Testis (tissue), 5 donors: ENCODE measurements at places on chromosomes 2 and 18.

DNA sequence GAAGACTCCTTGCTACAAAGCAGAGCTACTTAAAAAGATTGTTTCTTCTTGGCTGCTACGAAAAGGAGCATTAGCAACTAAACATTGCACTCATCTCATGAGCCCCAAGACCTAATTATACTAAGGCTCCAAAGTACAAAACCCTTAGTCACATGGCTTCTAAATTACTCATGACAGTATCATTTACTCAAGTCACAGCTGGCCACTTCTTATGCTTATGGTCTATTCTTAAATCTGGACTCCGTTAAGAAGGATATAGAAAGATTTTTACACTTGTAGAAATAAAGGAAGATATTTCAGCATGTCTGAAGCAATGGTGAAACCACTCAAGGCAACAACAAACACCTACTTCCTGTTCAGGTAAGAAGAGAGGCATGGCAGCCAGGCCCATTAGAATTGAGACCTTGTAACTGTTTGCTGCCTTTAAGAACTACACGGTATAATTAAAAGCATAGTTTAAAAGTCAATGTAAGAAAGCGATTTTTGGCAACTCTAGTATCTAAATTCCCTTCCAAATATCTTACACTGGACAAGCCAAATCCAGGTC, 12.7 kb downstream of the ANKRD44 start:
- no peak for DNase-seq

GRCh38 chr2:62217421-62217820, 21.5 kb downstream of the B3GNT2 start:
- no peak for DNase-seq

DNA sequence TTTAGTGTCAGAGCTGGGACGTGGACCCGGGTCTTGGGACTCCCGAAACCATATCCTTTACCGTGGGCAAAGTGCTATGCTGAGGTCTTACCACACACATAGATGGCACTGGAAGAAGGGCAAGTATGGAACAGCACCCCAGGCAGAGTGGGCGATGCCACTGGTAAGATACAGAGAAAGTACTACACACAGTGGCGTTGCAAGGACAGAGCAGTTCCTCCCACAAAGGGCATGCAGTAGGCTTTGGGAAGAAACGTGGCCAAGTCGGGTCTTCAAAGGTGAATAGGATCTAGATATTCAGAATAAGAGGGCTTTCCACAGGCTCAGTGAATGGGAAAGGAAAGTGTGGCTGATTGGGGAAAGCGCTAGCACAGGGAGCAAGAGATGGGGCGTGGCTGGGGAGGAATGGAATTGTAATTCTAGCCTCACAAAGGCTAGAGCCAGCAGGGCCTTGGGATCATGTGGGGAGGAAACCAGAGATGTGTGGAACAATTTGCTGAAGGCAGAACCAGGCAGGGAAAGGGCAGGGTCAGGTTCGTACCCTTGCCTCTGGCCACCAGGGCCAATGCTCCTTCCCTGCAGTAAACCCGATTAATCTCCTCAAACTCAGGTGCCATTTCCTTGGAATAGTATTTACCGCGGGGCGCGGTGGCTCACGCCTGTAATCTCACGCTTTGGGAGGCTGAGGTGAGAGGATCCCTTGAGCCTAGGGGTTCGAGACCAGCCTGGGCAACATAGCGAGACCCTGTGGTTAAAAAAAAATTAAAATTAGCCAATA, 36.0 kb downstream of the PCBP1 start:
- peak; percentile 77 for DNase-seq

DNA sequence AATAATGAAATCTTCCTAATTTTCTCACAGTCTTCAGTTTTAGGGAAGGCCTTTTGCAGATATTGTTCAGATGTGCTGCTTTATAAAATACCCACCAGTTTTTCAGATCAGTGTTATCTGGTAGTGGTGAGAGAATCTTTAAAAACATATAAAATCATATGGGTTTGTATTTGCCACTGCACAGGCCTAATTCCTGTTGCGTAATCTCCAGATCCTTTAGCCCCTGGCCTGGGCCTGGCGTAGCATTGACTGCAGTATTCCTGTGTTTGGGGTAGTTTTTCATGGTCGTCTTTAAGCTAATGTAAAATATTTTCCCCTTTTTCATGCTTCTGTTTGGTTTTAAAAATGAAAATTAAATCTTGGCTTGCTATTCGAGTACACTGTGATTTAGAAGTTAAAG, 43.2 kb downstream of the TSHZ1 start:
- no peak for DNase-seq

- DNase-seq, result no peak
Observed at GRCh38 chr2:203715744-203716143, 9.3 kb downstream of the CD28 start.

DNA sequence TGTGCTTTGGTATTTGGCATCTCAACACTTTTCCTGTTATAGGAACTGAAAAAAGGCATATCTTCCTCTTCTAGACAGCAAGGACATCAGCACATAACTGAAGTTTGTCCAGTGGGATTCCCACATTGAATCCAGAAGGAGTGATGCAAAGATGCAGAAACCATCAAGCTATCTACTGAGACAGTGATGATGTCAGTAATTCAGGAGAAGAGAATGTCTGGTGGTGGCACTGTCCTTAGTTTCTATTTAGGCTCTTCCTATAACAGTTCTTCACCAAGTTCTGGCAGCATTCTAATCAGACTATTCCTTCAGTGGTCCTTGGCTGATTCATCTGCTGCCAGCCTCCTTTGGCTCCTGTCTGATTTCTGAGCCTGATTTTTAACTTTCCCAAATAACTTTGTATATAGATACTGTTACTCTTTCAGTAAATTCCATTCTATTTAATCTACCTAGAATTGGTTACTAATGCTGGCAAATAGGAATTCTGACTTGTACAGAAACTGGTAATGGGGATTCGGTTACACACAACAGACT, 56.6 kb upstream of the AGPS start:
- DNase-seq, result no peak

DNA sequence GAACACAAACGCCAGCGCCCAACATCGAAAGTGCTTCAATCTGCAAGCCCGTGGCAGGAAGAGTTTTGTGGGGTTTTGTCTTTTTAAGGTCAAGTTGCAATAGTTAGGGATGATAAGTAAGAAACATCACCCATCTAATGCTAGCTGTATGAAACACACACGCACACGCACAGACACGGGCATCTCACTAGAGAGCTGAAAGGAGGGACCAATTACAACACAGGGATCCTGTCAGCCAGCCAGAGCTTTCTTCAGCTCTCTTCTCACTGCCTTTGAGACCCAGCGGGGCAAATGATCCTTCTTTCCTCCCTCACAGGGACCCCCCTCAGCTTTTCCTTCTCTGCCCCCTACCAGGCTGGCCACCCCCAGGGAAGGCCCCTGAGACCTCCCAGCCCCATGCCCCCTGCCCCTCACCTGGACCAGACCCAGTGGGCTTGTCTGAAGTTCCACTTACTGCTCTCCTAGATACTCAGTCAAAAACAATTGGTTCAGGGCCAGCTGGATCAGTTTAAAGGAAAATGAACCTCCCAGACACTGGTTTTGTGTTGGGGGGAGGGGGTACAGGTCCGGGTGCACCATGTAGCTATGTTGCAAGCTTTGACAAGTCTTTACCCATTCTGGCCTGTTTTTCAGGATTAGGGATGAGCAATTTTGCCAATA, 17.9 kb downstream of the CYP26B1 start:
- no peak for DNase-seq

DNA sequence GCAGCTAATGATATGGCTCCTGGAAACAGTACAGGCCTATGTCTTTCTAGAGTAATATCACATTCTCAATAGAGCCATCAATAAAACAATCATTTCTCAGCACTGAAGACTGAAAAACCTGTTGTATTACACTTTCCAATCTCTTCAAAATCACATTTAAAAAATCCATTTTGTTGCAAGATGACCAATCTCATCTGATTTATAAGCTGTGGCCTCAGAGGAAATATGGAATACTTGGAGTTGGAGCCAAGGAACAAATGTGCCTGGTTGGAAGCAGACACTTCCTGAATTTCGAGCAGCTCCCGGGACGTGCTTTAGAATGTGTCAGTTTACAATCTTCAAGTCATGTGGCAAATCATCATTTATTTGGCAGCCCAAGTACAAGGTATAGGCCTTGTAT, 114.5 kb downstream of the ADCYAP1 start:
- DNase-seq, result no peak

DNA sequence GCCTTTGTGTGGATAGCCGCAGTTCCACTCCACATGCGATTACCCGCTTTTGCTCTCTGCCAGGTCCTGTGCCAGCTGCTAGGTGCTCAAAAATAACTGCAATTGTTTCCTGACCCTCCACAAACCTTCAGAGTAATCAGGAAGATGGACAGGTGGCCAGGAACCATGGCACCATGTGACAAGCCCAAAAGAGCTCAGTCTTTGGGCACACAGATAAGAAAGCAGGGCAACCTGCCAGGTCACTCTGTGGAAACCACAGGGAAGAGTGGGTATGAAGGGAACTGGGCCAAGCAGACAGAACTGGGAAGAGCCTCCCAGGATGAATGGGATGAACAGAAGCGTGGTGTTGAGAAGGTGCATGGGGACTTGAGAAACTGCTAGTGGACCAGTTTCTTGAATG, 79.4 kb upstream of the AGAP1 start:
- peak; percentile 69 for DNase-seq

DNA sequence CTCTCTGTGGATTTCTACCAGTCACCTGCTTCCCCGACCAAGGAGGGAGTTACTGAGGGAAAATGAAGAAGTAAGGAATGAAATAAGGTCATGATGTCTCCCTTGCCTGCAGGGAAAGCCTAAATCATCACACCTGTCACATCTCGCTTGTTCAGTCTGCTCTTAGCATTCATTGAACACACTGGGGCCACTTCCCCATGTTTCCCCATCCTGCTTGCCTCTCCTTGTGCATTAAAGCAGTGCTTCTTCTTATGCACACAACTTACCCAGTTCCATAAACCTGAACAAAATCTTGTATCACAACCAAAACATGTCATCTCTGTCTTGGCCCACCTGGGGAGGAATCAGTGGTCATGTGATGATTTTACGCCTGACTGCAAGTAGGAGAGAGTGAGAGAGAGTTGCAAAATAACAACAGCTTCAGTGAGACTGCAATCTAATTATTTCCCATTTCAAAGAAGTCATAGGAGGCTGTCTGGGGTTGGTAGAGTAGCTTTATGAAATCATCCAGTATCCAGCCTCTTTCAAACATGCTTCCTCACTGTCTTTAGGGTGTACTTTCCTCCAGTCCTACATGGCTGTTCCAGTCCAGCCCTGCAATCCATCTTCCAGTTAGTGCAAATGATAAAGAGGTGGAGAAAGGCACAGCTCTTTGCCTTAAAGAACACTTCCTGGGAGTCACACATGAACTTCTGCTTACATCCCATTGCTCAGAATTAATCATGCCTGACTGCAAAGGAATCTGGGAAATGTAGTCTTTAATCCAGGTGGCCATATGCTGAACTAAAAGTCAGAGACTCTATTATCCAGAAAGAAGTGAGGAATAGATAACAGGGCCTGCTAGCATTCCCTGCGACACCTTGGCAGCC, 220.1 kb downstream of the HAUS1 start:
- DNase-seq, result no peak

DNA sequence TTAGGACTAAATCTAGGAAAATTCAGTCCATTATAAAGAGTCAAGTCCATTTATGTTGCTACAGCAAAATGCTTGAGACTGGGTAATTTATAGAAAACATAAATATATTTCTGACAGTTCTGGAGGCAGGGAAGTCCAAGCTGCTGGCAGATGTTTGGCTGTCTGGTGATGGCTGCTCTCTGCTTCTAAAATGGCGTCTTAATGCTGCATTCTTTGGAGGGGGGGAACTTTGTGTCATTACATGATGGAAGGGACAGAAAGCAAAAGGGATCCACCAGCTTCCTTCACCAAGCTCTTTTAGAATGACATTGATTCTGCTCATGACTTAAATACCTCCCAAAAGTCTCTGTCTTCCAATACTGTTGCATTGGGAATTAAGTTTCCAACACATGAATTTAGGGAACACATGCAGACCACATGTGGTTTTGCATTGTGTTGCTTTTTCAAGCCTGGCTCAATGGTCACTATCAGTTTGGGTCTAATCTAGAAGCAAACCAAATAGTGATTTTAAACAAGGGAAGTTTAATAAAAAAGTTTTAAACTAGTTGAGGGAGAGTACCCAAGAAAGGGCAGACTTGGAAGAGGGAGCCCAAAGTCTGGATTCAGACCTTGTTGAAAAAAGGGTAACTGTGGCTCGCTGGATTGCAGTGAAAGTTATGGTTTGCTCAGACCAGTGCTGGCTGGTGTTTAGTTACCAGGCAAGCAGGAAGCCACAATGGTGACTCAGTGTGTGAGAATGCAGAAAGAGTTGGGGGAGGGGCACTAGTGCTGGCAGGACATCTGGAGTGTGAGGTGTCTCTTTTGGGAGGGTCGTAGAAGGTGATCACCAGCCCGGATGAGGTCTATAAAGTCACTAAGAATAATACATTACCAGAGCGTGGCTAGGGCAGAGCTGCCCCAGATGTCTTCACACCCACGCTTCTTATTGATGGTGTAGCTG, 30.8 kb downstream of the C18orf54 start:
- DNase-seq, result no peak

- DNase-seq, result no peak
Observed at GRCh38 chr2:116820986-116821385, 993.5 kb upstream of the DDX18 start.

GRCh38 chr2:205473791-205474190, 208.5 kb upstream of the NRP2 start:
- no peak for DNase-seq

DNA sequence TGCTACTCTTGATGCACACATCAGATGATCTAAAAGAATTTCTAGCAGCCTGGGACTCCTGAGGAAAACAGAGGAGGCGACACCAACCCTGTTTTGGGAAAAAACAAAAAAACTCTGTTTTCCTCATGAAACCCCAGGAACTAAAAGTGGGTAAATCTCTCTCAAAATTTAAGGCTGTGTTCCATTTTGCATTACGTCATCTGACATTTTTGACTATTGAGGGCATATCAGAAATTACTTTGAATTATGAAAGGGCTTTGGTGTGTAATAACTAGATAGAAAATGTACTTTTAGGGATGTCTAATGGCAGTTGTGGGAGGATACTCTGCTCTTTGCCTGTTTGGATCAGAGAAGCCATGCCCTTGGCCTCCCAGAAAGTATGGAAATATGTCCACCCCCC, 963.0 kb downstream of the CNTNAP5 start:
- no peak for DNase-seq

DNA sequence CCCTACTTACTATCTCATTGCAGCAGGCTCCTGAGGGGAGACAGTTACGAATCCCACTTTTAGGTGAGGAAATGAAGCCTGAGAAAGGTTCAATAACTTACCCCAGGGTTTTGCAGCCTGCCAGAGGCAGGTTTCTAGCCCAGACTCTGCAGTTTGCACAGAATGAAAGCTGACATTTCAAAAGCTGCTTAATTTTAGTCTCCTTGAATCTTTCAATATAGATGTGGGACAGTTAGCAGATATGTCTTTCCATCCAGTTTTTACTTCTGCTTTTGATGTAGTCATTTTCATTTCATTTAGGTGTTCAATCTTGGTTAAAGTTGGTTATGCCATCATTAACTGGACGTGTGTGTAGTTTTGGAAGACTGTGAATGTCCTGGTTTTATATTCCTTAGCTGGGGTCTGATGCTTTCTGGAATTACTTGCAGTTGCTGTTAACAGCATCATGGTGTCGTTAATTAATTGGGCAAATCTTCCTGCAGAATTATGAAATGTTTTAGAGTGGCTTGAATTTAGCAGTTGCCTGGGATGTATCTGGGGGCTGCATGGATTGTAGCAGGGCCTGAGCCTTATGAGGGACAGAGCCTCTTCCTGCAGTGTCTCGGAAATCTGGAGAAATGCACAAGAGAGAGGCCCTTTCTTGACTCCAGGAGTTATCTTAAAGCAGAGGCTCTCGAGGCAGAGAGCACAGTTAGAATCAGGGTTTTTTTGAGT, 100.8 kb downstream of the ZNF532 start:
- DNase-seq, result no peak
